ENCODE measurements at places on chromosomes 2 and 18.

DNA sequence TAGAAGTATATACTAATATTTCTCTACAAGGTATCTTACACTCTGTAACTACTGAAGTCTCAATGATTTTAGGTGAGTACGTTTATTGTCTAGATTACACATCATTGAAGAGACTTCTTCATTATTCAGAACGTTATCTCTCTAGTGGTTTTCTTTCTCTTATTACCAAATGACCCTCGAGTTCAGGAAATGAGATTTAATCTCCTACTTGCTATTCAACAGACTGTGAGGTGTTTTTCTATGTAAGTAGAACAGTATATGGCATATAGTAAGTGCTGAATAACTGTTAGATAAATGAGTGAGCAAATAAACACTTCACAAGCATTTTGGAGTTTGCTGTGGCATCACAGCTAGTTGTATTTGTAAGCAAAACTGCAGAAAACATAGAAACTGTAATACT, 947.2 kb upstream of the SLC39A10 start:
- DNase-seq = no peak

DNA sequence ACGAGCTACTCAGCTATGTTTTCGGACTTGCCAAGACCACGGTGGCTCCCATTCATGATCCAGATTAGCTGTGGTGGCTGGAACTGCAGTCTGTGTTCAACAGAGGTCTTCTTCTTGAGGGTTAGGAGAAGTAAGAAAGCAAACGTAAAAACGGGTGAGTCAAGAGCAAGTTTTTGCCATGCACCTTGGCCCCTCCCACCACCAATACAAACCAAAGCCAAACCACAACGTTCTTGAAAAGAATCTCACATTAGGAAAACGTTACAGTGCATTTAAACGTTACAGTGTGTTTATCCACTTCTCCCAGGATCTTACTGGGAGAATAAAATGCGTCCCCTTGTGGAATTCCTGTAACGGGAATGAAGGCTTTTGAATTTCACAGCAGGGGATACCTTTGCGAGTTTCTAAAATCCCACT, 725 bp downstream of the FBXO48 start:
- peak; percentile 18 for DNase-seq

- DNase-seq = peak; percentile 25
These were observed 2082.3 kb upstream of the CELF4 start for GRCh38 chr18:39647627-39648534.

- DNase-seq = no peak
These were observed 34.0 kb downstream of the LOXHD1 start for GRCh38 chr18:46622999-46623398.

GRCh38 chr18:51074605-51075004, 44.6 kb downstream of the SMAD4 start:
- no peak for DNase-seq

DNA sequence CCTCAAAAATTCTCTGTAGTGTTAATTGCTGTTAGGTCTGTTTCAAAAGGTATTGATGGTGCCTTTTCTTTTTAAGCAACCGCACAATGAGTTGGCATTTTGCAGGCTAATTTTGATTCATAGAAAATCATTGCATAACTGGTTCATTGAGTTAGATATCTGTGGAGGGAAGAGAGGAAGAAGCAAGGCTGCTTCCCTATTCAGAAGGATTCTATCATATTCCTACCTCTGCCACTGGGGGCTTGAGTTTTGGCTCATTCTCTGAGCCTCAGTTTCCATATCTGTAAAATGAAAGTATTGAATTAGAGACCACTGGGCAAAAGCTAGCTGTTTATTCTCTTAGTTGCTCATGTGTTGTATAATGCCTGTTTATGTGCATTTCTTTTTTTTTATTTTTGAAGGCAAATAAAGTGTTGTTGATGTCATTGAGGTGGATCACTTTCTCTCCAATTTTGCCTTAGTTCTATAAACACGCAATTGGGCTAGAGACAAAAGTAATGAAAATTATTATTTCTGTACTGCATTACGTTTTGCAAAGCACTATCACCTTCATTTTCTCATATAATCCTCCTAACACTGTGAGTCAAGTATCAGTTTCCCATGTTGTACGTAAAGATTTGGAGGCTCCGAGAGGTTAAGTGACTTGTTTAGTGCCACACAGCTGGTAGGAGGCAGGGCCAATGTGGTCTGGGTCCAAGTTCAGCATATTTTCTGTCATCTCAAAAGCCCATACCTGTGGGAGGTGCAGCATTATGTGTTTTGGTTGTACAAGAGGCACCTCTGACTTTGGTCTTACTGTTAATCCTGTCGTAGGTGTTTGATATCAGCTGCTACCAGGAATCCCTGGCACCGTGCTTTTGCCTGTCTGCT, 5.9 kb downstream of the TRIB2 start:
- no peak for DNase-seq

GRCh38 chr2:44086629-44087028, 82.0 kb upstream of the PPM1B start:
- DNase-seq = no peak

DNA sequence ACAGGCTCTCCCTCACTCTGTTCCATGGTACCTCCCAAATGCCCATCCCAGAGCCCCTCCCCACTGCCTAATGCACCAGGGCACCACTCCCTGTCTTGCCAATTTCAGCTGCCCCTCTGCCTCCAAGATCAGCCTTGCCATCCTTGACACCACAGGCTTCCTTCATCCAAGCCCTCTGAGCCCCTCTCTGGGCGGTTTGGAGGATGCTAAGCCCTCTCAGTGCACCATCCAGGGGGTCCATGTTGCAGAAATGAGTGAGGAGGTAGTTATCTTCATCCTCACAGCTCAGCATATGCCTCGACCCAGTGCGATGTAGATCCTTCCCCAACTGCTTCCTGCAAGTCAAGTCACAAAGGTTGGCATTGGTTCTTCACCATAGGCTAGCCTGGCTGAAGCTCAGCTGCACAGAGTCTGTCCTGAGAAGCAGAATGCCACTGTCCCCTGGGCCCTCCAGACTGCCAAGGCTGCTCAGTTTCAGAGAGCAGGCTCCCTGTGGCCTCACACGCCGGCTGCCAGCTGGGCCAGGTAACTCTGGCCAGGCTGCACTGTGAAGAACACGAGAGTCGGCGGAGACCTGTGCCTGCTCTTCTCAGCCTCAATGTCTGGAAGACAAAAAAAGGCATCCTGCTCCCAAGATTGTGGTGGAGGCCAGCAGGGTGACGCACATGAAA, 9.9 kb upstream of the MAP3K2 start:
- DNase-seq = no peak

- DNase-seq = no peak
These were observed 215.3 kb downstream of the SEPTIN10 start for GRCh38 chr2:109398366-109399015.

DNA sequence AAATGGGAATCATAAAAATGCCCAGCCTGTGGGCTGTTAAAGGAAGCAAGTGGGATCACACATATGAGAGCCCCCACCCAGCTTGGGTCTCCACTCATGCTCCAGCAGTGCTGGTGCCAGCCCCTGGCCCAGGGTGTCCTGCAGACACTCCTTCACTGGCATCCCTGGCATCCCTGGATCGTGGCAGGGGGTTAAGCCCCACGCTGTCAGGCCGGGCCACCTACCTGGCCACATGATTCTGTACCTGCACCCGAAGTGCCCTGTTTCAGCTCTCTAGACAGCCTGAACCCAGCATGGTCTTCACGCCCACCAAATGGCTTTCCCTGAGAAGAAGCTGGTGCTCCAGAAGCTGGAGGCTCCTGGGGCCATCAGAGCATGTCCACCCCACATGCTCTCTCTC, 137.4 kb downstream of the INHBB start:
- no peak for DNase-seq

GRCh38 chr2:212777020-212777491, 238.5 kb upstream of the ERBB4 start:
- no peak for DNase-seq

DNA sequence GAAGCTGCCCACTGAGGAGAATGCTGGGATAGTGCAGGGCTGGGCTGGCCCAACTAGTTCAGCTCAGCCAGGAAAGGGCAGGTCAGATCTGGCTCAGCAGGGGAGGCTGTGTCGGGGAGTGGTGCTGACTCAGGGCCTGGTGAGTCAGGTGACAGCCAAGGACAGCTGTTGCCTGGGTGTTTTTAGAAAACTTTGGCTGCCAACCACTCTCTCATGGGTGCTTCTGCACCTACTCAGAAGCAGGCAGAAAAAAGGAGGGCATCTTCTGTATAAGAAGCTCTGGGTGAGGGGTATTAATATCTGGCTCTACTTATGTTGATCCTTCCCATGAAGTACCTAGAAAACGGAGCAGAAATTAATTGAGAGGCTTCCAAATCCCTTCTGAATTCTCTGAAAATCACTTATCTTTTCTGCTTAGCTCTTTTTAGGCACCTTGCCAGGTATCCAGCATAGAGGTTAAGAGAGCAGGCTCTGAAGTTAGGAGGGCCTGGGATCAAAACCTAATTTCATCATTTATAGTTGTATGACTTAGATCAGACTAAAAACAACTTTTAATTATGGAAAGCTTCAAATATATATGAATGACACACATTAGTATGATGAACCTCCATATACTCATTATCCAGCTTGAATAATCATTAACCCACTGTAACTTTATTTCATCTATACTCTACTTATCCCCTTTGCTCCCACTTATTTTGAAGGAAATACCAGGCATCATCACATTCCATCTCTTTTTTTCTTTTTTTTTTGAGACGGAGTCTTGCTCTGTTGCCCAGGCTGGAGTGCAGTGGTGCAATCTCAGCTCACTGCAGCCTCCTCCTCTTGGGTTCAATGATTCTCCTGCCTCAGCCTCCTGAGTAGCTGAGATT, 15.5 kb upstream of the RAB10 start:
- peak; percentile 37 for DNase-seq

DNA sequence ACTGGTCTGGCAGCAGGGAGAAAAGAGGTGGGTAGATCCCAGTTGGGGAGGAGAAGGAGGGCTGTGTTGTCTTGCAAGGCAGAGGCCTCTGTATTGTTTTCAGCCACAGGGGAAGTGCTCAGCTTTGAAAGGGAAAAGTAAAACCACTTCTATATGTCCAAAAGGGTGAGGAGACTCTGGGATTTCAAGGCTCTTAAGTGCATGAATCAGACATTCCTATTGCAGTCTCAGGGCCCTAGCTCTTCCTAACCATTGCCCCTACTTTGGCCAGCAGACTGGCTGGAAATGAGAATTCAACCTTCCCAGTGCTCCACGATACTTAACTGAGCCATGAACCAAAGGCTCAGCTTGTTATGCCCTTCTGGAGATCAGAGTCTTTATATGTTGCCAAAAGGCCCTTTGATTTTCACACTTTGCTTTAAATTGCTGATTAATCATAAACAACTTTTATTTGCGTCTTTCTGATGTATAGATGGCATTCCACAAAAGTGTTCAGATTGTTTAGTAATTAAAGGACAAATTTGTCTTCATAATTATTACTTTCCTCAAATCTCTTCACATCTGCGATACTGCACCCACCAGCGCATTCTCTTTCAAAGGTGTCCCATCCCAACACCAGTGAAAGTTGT, 313.8 kb upstream of the MMADHC start:
- no peak for DNase-seq

- no peak for DNase-seq
These were observed 5.2 kb upstream of the CTDSP1 start for GRCh38 chr2:218394298-218395089.

GRCh38 chr2:204539019-204539385, 6.3 kb upstream of the PARD3B start:
- no peak for DNase-seq

- DNase-seq = no peak
These were observed 126.9 kb upstream of the ZNF516 start for GRCh38 chr18:76621782-76622495.

DNA sequence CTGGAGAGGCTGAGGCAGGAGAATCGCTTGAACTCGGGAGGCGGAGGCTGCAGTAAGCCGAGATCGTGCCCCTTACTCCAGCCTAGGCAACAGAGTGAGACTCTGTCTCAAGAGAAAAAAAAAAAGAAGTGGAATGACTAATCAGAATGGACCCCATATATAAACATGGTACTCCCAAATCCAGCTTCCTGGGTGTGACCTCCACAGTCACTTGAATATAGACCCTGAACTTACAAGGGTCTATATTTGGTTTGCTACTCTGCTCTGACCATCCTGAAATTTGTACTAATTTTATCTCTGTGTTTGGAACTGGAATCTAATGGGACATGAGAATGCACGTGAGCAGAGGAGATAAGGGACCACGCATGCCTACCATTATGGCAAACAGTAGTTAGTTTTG, 275.0 kb downstream of the TNS1 start:
- DNase-seq = no peak

DNA sequence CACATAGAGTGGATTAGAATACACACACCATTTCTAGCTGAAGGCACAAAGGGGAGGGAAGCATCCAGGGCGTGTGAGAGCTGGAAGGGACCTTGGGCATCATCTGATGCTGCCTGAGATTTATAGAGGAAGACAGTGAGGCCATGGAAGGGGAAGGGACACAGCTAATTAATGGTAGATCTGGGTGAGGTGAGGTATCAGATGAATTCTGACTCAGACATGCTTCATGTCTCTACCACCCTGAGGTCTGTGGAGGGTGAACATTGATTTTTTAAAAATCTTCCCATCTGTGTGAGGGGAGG, 42.2 kb upstream of the OTOF start:
- no peak for DNase-seq

DNA sequence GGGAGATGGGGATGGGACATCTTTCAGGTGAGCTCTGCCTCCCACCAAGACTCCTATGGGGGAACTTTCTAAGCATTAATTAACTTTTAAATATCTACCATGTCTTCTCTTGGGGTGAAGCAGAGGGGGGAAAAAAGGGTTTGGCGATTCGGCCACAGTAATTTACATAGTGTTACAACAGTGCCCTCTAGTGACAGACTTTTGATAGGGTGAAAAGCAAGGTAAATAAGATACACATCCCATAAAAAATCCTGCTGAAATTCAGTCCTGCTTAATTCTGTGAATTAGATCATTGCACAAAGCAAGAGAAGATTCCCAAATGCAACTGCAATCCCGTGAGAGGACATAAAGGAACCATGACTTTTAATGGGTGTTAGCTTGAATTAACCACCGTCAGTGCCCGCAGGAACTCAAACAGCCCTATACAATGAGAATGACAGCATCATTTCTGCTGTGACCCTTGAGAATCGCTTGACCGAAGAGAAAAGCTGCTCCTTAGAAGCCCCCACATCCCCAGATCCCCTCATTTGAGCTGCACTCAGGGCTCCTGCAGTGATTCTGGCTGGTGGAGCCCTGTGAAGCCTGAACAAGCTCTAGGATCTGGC, 32.8 kb downstream of the FAM124B start:
- DNase-seq = no peak

DNA sequence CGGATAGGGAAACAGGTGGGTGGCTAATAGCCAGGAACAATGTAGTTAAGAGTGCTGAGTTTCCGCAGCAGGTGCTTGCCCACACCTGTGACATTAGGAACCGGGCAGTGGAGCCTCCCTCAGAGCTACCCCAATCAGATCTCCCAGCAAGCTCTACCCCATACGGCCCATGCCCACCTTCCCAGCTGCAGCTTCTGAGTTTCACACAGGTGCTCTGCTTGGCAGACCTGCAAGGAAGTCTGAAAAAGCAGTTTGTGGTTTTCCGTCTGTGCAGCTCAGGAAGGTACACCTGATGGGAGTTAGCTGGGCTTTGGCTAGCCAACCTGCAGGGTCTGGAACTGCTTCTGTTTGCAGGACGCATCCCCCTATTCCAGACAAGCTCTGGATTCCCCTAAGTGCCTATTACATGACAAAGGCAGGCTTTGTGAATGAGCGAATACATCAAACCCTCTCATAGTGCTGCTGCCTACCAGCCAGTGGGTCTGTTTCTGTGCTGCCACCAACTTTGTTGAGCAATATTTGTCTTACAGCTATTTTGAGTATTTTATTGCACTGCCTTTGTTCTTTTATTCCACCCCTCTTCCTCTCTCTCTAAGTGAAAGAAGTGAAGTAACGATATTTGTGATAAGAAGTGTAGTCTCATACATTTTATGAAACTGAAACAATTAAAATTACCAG, 24.7 kb upstream of the CEP68 start:
- no peak for DNase-seq

GRCh38 chr2:120430501-120430830, 84.5 kb downstream of the INHBB start:
- no peak for DNase-seq
